Endothelial cell of umbilical vein (primary cell): ENCODE measurements at places on chromosomes 1 and 21. TPM values are rescaled to one million over a fixed set of nuclear protein-coding genes. Genes with fewer than 3 reads are reported as not detected.
A peak's percentile ranks its signal among the peaks of the same experiment; 100 is the strongest.

Gene C1orf141
- not detected in 2 replicates for total RNA-seq

Gene CYP4Z1
- not detected in 2 replicates for total RNA-seq

Gene VANGL1
- total RNA-seq: 23.4 and 24.8 TPM in 2 replicates

Gene KRTAP21-3
- total RNA-seq: not detected in 2 replicates

Gene KLHL17
- total RNA-seq: 28.6 and 30.1 TPM in 2 replicates

Gene AMY2A
- not detected in 2 replicates for total RNA-seq

Gene USP33
- total RNA-seq: 44.1 and 46.4 TPM in 2 replicates

Gene CELA2A
- not detected in 2 replicates for total RNA-seq

Gene BACH1
- total RNA-seq: 28.8 and 30.3 TPM in 2 replicates

DNA sequence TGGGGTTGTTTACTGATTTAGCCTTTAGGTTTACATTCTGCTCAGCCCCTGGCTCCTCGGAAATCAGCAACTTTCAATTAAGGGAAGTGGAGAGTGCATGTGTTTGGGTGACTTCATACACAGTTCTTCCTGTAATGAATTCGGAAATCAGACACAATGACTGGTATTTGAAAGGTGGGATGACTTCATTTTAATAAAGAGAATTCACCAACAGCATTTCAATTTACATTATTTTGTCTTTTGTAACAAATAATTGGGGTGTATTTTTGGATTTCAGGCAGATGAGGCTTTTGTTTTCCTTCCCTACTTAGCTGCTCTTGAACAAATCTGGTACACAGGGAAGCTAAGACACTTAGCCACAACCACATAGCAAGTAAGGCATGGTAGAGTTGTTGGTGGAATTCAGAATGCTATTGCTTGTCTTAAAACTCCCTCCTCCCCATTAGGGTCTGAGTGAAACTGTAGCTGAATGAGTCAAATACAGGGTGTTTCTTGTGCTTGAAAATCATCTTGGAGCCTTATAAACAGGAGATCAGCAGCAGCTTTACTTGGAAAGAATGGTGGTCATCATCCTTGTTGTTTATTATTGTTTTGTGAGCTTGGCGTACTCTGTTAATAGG, 917 bp downstream of the STX12 start:
- peak; percentile 75 for DNase-seq

- peak; percentile 61 for DNase-seq
Measured at GRCh38 chr1:205593532-205593931, 38.3 kb downstream of the ELK4 start.

DNA sequence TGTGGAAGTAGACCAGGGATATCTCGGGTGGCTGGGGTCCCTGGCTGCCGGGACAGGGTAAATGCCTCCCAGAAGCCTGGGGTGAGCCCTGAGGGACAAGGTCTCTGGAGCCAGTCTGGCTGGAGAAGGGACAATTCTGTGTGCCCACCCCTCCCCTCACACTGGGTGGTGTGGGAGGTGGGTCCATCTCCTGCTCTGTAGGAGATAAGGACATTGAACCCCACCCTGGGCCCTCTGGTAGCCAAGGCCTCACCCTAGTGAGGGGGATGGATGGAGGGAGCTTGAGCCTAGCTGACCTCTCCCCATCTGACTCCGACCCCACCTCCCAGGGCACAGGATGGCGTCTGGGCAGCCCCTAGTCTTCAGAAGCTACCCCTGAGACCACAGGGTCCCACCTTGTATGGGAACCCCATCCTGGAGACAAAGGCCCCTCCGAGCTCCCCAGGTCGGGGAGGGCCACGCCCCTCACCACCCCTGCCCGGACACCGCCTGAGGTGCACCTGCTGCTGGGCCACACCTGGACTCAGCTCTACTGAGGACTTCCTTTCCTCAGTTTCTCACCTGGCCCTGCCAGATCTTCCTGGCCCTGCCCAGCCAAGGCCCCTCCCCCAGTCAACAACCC, 4.3 kb downstream of the AGRN start:
- no peak for DNase-seq

- no peak for DNase-seq
Measured at GRCh38 chr1:100266741-100267140, 725 bp downstream of the RTCA start.

DNA sequence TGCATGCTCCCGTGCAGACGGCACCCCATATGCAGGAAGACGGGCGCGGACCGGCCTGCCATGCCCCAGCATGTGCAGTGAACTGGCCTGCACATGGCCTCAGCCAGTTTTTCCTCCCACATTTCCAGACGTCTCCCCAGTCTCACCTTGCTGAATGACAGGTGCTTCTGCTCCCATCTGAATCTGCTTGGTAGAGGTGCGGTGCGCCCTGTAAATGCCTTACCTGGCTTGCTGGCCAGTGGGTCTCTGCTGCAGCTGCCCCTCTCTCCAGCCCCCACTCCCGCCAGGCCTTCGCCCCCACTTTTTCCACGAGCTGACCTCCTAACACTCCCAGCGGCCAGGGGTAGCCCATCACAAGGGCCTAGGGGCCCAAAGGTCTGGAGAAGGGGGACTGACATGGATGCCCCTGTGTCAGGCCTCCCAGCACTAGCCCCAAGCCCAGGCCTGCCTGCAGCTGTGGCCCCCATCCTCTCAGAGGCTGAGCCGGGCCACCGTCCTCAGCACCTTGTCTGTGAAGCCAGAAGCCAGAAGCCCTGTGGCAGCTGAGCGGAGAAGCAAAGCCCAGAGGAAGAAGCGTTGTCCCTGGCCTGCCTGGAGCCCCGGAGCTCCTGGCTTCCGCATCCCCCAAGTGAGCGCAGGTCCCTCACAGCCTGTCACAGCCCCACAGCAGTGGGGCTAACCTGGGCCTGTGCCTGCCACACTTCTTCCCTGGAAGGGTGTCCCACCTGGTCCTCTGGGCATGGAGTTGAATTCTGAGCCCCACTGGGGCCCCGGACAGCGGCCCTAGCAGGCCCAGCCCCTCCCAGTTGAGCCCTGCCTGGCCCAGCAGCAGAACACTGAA, 3.7 kb upstream of the SLC19A1 start:
- DNase-seq: no peak

DNA sequence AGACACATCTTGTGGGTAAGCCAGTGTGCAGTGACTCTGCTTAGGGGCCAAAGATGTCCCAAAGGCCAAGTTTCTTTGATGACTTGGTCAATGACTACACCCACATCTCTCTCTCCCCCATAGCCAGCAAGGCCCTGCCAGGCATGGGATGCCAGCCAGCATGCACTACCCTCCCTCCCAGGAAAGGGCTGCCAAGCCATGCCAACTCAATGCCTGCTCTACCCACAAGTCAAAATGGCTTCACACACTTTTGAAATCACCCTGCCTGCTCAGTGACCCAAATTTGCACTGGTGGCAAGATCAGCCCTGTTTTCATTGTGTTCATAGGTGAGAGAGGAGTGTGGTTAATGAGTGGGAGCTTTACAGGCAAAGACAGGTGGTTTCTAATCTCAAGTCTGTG, 112.5 kb downstream of the MATN1 start:
- DNase-seq: no peak

DNA sequence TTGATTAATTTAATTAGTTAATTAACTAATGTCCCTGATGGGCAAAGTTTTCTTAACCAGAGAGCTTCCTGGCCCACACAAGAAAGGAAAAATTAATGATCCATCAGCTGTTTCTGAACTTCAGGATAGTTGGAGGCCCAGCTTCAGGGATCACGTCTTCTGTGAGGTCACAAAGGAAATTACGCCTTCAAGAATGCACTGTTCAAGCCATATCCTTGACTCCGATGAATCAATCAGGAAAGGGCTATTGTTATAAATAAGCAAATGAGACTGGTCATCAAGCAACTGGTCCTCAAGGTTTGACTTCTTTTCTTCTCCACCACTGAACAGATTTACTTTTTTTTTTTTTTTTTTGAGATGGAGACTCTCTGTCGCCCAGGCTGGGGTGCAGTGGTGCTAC, 40.6 kb downstream of the TCP10L start:
- DNase-seq: peak; percentile 87

GRCh38 chr21:45326169-45326851, 38.6 kb upstream of the POFUT2 start:
- DNase-seq: no peak

- no peak for DNase-seq
Measured at GRCh38 chr1:204146309-204146708, 5.5 kb downstream of the ETNK2 start.

DNA sequence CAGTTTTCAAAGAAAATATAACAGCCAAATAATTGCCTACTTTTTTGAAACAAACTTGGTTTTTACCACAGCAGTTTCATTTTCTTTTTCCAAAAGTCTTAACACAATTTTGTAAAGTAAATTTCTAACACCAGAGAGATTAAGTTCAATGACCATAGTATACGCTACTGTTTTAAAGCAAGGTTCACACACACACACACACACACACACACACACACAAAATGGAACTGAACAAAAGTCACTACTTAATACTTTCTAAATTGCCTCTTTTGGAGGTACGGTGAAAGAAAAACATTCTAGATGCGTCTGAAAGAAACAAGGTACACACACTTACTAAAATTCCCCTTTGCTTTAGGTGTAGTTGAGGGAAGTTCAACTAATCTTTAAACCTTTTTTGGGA, 30.1 kb downstream of the C21orf91 start:
- DNase-seq: no peak

- no peak for DNase-seq
Measured at GRCh38 chr1:71660411-71660810, 579.6 kb upstream of the ZRANB2 start.

DNA sequence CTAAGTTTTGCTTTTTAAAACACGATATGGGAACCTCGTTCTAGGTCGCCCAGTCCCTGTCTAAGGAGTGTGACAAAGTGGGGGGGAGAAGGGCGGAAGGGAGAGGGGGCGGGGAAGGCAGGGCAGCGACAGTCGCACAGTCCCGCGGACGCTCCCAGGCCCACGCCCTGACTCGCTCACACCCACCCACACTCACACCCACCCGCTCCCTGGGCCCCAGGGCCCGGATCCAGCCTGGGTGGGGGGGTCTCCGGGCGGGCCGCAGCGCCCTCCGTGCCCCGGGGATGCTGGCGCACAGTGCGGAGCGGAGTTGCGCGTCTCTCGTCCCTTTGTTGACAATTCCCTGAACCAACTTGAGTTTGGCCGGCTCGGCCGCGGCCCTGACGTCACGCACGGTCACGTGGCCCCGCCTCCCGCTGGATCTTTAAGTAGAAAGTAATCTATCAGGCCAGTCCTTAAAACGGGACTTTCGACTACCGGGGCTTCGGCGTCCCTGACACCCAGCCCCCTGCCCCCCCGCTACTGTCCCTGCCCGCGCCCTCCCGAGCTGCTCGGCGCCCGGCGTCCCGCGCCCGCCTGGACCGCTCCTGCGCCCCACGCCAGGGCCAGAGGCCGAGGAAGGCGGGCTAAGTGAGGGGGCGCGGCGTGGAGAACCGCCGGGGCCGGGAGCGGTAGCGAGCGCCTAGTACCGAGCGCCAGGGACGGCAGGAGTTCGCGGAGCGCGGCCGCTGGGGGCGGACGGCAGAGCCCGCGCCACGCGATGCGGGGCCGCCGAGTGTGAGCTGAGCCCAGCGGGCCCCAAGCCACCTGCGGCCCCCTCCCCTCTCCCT, at the start of gene FOXD3:
FOXD3 (plus strand) TSS at position 454 of the 830 bp plus-strand sequence. CDS start 492 bp downstream, outside the sequence.
- DNase-seq: peak; percentile 46

GRCh38 chr1:118862755-118863154, 125.4 kb downstream of the TBX15 start:
- DNase-seq: no peak
